ENCODE measurements at places on chromosomes 4 and X.
A peak's percentile ranks its signal among the peaks of the same experiment; 100 is the strongest.

- DNase-seq, result peak; percentile 42
Observed at GRCh38 chrX:54807524-54808108, at the start of gene MAGED2. TSS of gene MAGED2 (plus strand) at chrX:54807745. CDS start at chrX:54809332, 1,587 bp downstream.

- DNase-seq, result no peak
Observed at GRCh38 chr4:67201334-67201733, 344.0 kb downstream of the CENPC start.

- peak; percentile 58 for DNase-seq
Observed at GRCh38 chr4:123477711-123478209, 81.2 kb downstream of the SPRY1 start.

DNA sequence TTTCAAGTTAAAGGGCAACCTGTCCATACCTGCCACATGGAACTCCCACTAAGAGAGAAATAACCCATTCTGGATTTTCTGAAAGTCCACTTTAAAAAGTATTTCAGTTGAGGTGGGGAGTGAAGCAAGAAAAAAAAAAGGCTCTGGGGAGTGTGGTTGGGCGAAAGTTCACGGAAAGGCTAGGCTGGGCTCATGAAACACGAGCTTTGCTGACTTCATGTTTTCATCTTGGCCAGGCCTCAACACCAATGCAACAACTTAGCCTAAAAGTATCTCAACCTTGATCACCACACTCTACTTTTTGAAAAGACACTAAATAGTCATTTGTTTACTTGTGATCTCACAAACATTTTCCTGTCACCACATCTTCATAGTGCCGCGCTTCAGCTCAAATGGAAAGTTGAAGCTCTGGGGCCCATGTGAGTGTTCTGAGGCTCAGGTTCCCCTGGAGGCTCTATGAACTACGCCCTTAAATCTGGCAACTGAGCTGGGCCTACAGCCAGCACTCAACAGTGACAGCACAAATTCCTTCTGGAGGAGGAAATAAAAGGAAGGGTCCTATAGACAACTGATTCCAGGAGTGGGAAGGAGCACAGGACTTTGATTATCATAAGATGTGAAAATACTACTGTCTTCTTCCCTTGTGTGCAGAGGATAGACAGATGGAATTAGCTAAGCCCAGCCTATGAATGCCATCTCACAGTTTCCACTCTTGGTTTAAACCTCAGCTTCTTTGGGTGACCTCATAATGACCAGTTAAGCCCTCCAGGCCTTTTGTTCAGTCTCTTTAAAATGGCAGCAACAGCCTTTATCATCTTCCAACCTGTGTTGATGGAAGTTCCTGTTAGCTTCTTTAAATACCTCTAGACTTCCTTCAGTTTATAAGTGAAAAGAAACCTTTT, 5.1 kb downstream of the CD40LG start:
- DNase-seq, result no peak

- DNase-seq, result no peak
Observed at GRCh38 chr4:10478621-10479020, 21.4 kb upstream of the ZNF518B start.

DNA sequence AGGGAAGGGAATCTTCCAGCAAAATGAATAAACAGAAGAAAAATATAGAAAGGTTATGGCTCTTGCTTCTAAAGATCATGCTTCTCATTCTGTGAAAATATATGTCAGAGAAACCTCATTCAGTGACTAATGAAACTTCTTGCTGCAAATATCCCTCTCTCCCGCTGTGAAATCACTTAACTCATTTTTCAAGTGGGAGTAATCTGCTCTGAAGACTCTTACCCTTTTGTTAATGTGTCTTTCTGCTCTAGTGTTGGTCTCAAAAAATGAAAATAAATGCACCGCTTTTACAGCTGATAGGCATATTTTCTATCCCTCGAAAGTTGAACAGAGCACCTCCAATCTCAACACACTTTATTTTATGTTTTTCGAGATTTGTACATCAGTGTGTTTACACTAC, 252.3 kb downstream of the NLGN4X start:
- no peak for DNase-seq

DNA sequence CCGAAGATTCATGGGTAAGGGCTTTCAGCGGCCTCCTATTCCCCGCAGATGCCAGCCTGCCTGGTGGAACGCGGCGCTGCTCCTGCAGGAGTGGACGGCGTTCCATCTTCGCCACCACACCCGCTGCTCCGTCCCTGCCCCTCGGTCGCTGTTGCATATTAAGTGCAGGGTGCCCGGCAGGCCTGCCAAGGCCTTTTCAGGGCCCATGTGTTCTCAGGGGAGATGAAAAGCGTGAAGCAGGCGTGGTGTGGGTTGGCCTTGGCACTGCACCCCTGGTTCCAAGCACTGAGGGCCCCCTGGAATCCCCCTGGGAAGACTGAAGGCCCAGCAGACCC, 52.0 kb downstream of the SORCS2 start:
- no peak for DNase-seq

- DNase-seq, result no peak
Observed at GRCh38 chr4:107855723-107856122, 31.0 kb downstream of the SGMS2 start.

GRCh38 chr4:1731180-1731579, 9.9 kb downstream of the TACC3 start:
- DNase-seq, result no peak

DNA sequence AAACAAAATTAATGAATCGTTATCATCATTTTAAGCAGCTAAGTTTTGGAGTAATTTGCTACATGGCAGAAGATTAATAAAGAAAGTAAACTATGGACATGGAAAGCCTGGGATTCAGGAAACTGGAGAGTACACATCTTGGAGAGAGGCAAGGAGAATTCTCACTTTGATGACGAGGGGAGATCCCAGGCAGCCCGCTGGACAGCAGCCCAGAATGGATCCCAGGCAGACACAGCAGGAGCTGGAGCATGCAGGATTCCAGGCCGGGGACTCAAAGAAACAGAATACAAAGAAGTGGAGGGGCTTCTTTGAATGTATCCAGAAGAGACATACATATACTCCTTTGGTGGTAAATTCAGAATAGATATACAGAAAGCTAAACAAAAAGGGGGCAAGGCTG, 118.0 kb upstream of the ATP6AP2 start:
- DNase-seq, result no peak

DNA sequence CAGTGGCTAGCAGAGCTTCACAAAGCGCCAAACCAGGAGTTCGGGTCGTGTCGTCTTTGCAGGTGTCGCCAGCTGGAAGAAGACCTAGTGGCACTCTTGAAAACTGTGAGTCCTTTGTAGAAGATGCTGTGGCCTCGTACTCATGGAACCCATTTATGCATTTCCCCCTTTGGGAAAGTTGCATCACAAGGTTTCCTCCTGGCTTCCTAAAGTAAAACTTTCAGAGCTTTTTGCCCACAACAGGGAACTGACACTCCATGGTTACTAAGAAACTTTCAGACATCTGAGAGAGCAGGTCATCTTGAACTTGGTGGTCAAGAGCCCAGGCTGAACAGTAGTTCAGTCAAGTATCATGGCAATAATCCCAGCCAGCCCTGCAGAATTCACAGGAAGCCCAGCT, 15.9 kb upstream of the NOCT start:
- DNase-seq, result no peak

- no peak for DNase-seq
Observed at GRCh38 chrX:39848900-39849299, 248.9 kb downstream of the BCOR start.

DNA sequence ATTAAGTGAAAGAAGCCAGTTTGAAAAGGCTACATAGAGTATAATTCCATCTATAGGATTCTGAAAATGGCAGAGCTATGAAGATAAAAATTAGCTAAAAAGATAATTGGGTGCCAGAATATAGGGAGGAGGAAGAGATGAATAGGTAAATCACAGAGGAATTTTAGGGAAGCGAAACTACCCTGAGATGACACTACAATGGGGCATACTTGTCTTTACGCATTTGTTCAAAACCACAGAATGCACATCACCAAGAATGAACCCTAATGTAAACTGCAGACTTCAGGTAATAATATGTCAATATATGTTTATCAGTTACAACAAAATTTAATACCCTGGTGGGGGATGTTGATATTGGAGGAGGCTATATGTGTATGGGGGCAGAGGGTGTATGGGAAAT, 1342.9 kb downstream of the ADGRL3 start:
- no peak for DNase-seq
